ENCODE measurements at places on chromosomes 7 and 10.
A peak's percentile ranks its signal among the peaks of the same experiment; 100 is the strongest.

DNA sequence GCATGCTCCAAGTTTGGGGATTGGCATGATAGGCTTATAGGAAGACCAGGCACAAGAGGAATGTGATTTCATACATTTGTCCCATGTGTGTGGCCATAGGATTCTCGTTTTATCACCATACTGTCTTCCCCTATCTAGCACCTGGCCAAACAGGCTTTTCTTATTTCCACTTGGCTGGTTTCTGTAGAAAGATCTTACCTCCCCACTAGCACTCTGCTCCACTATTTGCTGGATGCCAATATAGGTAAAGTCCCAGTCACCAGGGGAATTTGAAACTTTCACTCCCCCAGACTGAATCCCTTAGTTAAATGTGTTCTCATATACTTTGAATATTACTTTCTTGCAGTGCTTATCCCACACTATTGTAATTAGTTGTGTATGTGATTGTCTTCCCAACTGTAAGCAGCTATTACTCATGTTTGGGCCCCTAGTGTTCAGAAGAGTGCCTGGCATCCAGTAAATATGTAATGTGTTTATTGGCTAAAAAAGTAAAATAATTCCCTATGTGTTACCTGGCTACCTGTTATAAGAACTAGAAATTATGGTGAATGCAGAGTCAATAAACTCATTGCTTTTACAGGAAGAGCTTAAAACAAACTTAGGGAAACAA lies 109.0 kb downstream of the LRMDA start:
- DNase-seq, result no peak

- DNase-seq, result no peak
Observed at GRCh38 chr7:222716-223041, 30.3 kb downstream of the FAM20C start.

DNA sequence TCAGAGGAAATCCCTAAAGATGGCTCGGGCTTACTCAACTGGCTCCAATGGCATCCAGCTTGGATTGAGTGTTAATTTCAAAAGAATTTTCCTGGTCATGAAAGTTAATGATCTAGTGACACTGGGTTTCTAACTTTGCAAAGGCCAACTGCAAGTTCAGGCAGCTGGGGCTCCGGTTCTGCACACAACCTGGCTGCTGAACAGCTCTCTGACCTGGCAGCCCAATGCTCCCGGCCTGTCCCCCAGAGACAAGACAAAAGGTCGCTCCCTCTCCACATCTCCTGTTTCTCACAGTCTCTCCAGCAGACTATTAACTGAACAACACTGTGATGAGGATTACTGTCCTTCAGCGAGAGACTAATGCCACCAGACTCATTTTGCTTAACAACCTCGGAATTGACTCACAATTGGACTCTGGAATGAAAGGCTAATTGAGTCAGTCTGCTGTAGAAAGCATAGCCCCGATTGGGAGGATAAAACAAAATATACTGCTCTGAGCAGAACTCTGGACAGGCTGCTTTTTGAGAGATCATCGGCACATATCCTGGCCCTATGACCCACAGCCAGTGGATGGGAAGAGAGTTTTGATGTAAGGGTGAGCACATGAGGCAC lies 174.5 kb downstream of the GFRA1 start:
- DNase-seq, result no peak

DNA sequence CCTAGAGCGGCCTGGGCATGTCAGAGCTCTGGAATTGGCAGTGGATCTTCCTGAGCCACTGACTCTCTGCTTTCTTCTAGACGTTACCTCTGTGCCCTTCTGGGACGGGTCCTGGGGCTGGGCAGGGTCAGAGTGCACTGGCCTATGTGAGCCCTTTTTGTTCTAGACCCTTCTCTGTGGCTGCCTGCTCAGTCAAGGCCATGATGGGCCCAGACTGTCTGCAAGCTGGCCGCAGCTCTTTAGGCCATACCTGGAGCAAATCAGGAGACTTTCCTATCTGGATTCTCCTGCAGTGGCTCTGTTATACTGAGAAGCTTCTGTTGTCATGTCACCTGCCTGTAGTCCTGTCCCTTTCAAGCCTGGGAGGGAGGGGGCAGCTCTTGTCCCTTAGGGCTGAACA lies 70.1 kb downstream of the ADCY1 start:
- DNase-seq, result no peak

DNA sequence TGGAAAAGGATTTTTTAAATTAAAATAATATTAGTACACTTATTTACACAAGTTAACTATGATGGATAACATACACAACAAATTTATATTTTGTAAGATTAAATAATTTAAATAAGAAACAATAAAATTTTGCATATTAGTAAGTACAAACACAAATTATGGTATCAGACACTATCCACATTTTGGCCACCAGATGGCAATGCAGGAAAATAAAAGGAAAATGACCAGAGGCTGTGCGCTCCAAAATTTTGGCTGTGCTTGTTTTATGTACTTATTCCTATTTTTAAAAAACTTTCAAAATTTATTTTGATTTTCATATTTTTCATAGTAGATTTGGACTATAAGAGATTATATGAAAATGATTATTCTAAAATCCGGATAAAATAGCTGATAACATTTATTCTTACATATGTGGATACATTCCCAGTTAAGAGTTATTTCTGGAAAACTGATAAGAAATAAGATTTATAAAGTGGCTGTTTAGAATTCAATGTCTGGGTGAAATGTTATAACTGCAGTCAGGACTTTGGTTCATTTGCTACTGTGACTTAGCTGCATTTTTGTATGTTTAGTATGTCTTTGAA lies 274.7 kb upstream of the HGF start:
- DNase-seq, result peak; percentile 22

GRCh38 chr10:25390733-25391132 lies 215.9 kb downstream of the GPR158 start:
- no peak for DNase-seq

DNA sequence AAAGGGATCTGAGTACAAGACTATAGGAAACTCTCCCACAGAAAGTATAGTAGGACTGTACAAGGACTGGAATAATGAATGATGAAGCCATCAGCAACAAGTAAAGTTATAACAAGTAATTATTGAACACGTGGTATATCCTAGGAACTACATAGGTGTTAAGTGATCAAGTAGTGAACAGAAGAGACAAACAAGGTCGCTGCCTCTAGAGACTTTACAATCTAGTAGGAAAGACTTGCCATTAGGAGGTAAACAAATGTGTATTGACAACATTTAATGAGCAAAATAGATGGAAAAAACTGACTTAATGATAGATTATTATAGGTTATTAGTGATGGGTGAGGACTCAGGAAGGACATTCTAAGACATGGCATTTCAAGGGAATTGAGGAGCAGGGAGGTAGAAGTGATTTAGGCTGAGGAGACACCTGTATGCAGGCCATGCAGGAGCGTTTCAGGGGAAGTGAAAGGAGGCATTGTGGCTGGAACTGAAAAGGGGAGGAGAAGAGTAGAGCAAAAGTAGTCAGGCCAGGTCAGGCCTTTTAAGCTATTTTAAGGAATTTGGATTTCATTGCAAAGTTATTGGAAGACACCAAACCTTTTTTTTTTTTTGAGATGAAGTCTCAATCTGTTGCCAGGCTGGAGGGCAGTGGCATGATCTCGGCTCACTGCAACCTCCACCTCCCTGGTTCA lies 8.5 kb upstream of the GLCCI1 start:
- no peak for DNase-seq

- DNase-seq, result no peak
Observed at GRCh38 chr7:156656598-156656997, 16.0 kb downstream of the RNF32 start.

- DNase-seq, result no peak
Observed at GRCh38 chr10:61943674-61944378, 42.3 kb downstream of the ARID5B start.

DNA sequence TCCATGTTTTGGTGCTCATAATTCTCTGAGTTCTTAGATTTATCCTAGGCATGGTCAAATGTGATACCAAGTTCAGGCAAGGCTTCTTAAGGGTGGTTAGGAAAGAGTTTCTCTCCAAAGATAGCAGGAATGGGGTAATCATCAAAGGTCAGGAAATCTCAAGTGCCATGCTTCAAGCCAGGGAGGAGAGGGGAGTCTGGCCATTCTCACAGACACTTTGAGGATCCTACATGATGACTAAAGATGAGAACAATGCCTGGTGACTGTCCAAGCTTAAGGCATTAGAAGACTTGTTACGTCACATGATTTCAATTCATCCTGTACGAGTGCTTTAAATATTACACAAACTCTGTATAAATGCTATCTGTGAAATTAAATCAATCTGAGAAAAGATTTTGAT lies 59.4 kb downstream of the POM121L12 start:
- no peak for DNase-seq

GRCh38 chr10:110241841-110242240 lies 34.4 kb downstream of the MXI1 start:
- DNase-seq, result no peak

- no peak for DNase-seq
Observed at GRCh38 chr7:3300221-3300650, 816 bp upstream of the SDK1 start.

DNA sequence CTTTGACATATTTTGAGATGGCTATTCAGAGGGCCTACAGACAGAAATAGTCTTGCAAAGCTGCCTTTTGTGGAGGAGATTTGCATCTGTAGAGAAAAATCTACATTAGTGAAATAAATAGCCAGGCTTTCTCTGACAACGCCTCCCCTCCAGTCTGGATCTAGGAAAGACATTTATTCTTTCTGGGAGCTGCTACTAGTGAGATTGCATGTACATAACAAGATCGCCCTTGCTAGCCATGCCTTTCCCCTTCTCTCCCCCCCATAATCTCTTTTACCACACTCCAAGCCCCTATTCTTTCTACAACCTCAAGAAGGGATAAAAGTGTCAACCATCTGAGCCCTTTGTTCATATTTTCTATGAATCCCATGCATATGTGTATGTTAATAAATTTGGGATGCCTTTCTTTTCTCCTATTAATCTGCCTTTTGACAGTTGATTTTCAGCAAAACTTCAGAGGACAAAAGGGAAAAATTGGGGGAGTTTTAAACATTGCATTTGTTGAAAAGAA lies 194.2 kb downstream of the SNX13 start:
- no peak for DNase-seq

Measured in HS-5 (cell line).